Fibroblast of skin of abdomen (primary cell): ENCODE measurements at places on chromosomes 4 and X.

GRCh38 chrX:139298437-139298836 is 232.1 kb upstream of the F9 start:
- DNase-seq: no peak

DNA sequence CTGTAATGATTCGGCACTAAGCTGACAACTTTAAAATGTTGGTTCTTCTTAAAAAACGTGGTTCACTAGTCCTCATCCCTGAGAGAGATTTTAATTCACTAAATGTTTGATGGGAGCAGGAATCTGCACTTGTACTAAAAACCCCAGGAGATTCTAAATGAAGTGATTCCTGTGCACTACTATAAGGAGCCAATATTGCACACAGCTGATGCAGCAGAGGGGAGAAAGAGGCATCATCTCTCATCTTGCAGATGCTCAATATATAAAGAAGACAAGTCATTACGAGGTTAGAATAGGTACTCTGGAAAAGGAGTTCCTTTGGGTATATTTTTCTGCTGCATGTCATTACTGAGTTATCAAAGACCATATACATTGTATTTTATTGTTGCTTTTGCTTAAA is 207.6 kb upstream of the RASGEF1B start:
- no peak for DNase-seq

- DNase-seq: no peak
Observed at GRCh38 chrX:130676861-130677260, 226.1 kb downstream of the ENOX2 start.

DNA sequence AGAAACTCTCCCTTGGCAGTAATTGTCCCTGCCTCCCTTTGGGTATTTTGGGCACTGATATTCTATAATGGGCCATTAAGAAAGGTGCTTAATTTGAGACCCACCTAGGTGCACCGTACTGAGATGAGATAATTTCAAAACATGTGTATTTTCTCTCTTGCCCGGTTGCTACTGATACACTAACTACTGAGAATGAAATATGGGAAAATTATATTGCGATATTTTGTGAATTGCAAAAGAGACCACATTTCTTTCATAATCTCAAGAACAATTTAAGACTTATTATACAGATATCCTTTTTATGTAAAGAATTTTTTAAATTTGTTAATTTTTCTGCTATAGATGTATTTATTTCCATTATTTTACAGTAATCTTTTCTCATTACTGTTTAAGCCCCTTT is 284.9 kb downstream of the ADGRL3 start:
- DNase-seq: no peak

DNA sequence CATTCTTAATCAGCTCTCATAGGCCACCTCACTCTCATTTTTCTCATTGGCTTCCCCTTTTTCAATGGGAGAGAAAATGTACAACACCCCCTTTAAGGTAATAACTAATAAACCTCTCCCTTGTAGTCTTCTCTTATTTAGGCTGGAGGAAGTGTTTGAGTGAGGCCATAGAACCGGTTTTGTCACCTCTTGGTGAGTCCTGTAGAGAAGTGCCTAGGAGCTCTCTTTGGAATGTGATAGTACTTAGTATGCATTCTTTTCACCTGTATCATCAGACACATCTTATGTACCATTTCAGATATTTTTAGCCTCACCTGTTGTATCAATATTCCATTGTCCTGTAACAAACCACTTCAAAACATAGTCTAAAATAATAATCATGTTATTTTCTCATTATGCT is 3.5 kb upstream of the TAB3 start:
- DNase-seq: no peak

- DNase-seq: no peak
Observed at GRCh38 chrX:50680990-50681389, 133.0 kb downstream of the SHROOM4 start.
